Effector memory CD4-positive, alpha-beta T cell (primary cell): ENCODE measurements at places on chromosomes 4 and X.

DNA sequence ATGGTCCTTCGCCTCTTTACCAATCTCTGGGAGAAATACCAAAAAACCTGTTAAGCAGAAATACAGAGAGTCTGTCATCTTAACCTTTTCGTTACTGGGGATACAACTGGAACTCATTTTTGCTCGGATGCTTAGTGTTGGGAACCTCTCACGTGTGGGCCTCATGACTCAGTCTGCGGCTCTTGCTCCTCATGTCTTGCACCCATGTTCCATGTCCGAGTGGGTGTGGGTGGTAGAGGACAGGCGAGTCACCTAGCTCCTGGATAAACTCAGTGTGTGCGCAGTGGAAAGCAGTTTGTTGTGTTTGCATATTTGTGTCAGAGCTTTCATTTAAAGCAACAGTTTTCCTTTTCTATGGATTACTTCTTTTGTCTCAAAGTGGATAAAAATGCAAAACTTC lies 70.6 kb downstream of the TNIP2 start:
- DNase-seq, result no peak

- no peak for DNase-seq
Observed at GRCh38 chrX:45166781-45167180, 33.9 kb downstream of the DIPK2B start.

GRCh38 chr4:86160426-86160825 lies 199.4 kb downstream of the MAPK10 start:
- no peak for DNase-seq

DNA sequence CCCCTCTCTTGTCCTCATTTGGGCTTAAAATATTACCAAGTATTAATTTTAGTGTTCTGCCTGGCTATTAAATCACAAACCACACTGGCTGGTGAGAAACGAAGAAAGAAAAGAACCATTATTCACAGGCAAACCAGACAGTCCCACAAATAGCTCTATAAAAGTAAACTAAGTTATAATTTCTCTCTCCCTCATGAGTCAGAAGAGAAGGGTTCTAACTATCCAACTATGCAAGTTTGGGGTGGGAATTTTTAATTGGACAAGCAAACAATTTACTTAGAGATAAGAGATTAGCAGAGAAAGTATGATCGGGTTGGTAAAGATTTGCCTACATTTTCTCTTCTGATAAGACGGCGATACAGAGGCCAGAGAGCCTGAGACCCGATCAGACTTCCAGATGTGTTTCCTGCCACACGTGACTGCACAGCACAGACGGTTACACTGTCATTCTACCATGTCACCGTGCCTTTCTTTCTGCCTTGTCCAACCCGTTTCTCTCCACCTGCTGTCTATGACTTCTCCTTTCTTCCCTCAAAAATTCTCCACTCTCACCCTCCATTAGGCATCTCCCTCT lies 52.3 kb downstream of the MEPE start:
- no peak for DNase-seq

GRCh38 chrX:43016021-43016420 lies 238.1 kb upstream of the PPP1R2C start:
- no peak for DNase-seq

GRCh38 chrX:10722851-10723250 lies 102.5 kb upstream of the MID1 start:
- no peak for DNase-seq

GRCh38 chrX:16451334-16451733 lies 198.6 kb upstream of the S100G start:
- no peak for DNase-seq

DNA sequence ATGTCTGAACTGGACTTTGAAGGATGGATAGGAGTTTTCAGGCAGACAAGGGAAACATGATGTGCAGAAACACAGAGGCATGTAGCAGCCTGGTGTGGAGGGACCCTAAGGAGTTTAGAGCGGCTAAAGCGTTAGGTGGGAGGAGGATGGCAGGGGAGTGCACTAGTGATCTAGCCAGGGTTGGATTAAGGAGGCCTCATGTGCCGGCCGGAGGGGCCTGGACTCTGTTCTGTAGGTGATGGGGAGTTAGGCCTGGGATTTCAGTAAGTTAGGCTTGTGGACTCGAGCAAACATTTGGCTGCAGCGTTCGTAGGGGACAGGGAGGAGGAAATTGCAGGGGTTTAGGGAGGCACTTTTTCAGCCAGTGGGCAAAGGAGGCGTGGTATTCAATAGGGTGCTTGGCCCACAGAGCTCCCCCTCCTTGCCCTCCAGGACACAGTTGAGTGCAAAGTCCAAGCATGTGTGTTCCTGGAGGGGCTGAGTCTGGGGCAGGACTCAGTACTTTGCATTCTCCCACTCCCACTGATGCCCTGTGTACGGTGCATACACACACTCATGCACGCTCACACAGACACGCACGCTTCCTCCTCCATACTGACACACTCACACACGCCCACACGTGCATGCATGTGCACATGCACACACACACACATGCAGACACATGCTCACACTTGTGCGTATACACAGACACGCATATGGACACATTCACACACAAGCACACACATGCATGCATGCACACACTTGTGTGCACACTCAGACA lies 18.6 kb downstream of the PSAPL1 start:
- no peak for DNase-seq

DNA sequence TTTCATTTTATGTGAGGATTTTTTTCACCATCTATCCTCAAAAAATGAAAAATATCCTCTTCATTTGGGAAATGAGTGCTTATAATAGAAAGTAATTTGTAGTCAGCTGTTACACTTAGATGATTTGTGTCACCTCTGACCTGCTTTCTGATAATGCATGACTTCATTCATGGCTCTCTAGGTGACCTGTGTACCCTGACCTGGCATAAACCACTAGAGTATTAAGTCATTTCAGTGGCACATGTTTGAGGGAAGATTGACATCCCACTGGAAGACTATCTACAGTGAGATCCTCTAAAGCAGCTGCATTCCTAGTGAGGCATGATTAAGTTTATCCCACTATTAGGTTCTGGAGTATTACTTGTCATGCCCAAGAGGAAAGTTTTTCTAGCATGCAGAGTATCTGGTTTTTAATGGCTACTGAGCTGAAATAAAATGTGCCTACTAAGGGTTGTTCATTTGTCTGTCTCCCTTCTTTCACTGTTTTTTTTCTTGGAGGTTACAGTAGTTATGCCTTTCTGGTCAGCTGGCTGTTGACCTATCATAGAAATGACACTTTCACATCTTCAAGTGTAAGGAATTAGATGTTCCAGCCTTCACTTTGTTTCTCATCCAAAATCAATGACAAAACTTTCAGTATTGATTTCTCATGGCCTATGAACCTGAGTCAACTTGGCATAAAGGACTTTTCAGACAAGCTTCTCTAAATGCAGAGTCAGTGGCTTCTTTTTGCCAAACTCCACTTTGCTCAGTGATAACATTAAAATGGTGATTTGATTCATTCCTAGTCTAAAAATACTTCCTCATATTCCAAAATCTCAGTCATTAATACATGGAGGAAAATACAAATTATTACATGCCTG lies 33.1 kb downstream of the TET2 start:
- no peak for DNase-seq

GRCh38 chr4:119540249-119540648 lies 88.4 kb downstream of the PDE5A start:
- DNase-seq, result no peak

DNA sequence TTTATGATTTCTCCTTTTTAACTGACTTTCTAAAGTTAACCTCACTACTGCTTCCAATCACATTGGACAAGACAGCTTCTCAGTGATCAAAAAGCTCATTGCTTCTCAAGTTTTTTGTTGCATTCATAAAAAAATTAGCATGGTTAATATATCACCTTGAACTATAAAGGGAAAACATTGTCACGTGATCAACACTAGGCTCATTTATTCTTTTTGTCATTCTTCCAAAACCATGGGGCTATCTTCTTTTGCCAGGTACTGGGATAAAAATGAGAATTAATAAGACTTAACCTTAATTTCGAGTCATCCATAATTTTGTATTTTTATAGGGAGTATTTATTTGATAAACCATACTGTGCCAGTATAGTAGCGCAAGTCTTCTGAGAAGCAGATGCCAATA lies 1105.9 kb upstream of the TENM3 start:
- no peak for DNase-seq
